ENCODE measurements at places on chromosomes 5 and 9.

DNA sequence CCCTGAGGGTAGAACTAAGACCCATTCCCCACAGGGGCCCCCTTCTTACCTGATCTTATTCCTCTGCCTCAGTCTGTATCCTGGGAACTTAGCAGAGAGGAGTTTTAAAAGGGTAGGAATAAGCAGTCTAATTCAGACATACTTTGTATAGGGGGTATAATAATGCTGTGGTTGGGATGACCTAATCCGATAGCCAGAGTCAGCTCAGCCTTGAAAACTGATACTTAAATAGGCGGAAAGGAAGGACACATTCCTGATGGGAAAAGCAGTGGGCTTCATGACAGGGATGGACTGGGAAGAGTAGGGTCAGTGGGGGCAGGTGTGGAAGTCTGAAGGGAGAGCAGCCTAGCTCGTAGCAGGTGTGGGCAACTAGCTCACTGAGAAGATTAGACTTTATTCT lies 52.2 kb upstream of the TESK1 start:
- no peak overlapping the region for H3K4me3 ChIP-seq
- peaks cover 6% of the 10 kb centered on the region for H3K27me3 ChIP-seq
- H3K27ac ChIP-seq: no peak overlapping the region
- no peak for DNase-seq
- no peaks in the 10 kb centered on the region for H3K36me3 ChIP-seq

DNA sequence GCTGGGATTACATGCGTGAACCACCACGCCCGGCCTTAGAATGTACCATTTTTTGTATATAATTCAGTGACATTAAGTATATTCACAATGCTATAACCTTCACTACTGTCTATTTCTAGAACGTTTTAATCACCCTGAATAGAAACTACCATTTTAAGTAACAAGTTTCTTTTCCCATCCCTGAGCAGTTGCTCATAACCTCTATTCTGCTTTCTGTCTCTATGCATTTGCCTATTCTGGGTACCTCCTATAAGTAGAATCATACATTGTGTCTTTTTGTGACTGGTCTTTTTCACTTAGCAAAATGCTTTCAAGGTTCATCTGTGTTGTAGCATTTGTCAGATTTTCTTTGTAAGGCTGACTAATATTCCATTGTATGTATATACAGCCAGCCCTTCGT lies 39.9 kb downstream of the DDX46 start:
- no peak overlapping the region for H3K27ac ChIP-seq
- H3K36me3 ChIP-seq: peaks cover 12% of the 10 kb centered on the region
- no peak for DNase-seq

GRCh38 chr9:29332789-29333188 lies 1759.5 kb upstream of the C9orf72 start:
- H3K4me3 ChIP-seq: no peak overlapping the region
- DNase-seq: no peak
- no peaks in the 10 kb centered on the region for H3K27me3 ChIP-seq
- H3K36me3 ChIP-seq: no peaks in the 10 kb centered on the region

GRCh38 chr5:142611154-142611553 lies 74.7 kb downstream of the FGF1 start:
- peak; percentile 54 for DNase-seq
- no peak overlapping the region for H3K27ac ChIP-seq
- no peak overlapping the region for H3K4me3 ChIP-seq
- H3K36me3 ChIP-seq: no peaks in the 10 kb centered on the region
- peaks cover 2% of the 10 kb centered on the region for H3K4me1 ChIP-seq
- peaks cover 21% of the 10 kb centered on the region for H3K27me3 ChIP-seq

DNA sequence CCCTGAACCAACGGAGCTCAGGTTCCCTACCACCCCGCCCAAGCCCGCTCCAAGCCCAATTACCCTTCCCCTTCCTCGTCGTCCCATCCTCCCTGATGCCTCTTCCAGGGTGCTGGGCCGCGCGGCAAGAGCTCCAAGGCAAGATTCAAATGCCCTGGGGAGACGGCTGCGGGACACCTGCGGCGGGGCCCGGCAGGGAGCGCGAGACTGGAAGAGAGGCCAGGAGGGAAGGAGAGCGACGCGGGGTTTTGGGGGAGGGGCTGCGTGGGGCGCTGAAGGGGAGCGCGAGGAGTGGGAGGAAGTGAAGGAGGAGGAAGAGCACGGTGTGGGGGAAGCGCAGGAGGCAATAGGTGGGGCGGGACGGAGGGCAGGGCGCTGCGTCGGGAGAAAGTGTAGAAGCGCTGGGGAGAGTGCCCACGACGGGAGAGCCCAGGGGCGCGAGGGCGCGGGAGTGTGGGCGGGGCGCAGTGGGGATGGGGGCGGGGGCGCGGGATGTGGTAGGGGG lies 975 bp upstream of the NXNL2 start:
- H3K36me3 ChIP-seq: no peaks in the 10 kb centered on the region
- H3K27me3 ChIP-seq: peaks cover 37% of the 10 kb centered on the region
- peaks cover 21% of the 10 kb centered on the region for H3K4me1 ChIP-seq
- DNase-seq: no peak

DNA sequence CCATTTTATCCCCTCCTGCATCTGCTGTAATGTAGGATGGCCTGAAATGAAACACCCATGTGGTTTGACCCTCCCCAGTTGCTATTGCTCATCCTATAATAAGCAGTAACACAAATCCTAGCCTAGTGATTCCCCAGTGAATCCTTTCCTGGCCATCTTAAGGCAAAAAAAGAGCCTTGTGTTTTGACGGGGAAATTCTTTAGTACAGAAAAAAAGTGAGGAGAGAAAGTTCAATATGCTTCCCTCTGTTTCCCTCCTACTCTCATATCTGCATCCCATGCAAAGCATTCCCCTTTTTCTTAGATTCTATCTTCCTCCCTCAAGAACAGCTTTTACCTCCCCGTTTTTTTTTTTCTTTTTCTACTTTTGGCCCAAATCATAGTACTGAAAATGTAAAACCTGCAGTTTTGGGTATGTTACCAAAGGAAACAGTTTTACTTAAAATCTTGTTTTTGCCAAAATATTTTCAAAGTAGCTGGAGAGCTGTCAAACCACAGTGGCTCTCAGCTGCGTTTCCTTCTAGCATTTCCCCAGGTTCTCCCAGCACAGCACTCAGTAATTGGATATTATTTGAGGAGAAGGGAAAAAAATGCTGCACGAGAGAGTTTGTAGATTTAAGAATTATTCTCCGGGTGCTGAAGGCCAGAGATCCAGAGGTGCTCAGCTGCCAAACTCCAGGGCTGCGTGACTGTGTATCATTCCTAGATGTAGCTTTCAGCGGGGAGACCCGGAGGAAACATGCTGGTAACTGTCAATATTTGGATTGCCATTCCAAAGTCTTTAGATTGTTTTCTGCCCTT lies 321.4 kb downstream of the NPR3 start:
- no peak overlapping the region for H3K4me3 ChIP-seq
- no peaks in the 10 kb centered on the region for H3K4me1 ChIP-seq
- H3K27me3 ChIP-seq: no peaks in the 10 kb centered on the region
- no peak for DNase-seq
- H3K27ac ChIP-seq: no peak overlapping the region

DNA sequence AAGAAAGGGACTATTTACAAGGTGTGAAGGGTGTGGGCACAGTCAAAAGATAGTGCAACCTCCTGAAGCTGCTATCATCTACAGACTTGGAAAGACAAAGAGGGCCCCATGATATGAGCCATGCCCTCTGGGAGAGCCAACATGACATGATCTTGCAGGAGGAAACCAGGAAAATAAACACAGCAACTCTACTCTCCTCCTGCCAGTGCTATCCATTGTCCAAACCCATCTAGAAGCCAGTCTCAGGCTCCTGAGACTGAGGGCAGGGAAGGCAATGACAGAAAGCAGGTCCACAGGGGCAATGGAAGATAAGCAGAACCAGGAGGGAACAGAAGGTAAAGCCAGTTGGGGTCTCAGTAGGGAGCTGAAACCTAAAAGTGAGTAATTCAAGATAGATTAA lies 37.1 kb downstream of the PLPP1 start:
- H3K4me3 ChIP-seq: no peak overlapping the region
- no peak overlapping the region for H3K27ac ChIP-seq
- H3K36me3 ChIP-seq: no peaks in the 10 kb centered on the region
- H3K27me3 ChIP-seq: no peaks in the 10 kb centered on the region

DNA sequence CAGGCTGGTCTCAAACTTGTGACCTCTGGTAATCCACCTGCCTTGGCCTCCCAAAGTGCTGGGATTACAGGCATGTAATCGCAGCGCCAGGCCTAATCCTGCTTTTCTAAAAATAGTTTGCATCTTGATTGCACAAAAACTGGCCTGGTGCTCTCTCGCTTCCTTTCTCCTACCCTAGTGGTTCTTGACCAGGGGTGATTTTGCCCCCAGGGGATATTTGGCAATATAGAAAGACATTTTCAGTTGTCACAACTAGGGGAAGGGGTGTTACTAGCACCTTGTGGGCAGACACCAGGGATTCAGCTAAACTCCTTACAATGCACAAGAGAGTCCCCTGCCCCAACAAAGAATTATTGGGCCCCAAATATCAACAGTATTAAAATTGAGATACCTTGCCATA lies 139.8 kb downstream of the DROSHA start:
- no peaks in the 10 kb centered on the region for H3K27me3 ChIP-seq
- H3K4me1 ChIP-seq: no peaks in the 10 kb centered on the region
- DNase-seq: no peak
- H3K36me3 ChIP-seq: peaks cover 2% of the 10 kb centered on the region
- H3K27ac ChIP-seq: no peak overlapping the region

GRCh38 chr5:148163345-148163744 lies 5.0 kb upstream of the SPINK14 start:
- DNase-seq: no peak
- no peaks in the 10 kb centered on the region for H3K36me3 ChIP-seq
- no peaks in the 10 kb centered on the region for H3K4me1 ChIP-seq
- peaks cover 2% of the 10 kb centered on the region for H3K27me3 ChIP-seq

- H3K36me3 ChIP-seq: peaks cover 4% of the 10 kb centered on the region
- no peak overlapping the region for H3K4me3 ChIP-seq
- H3K27me3 ChIP-seq: peaks cover 10% of the 10 kb centered on the region
- no peak overlapping the region for H3K27ac ChIP-seq
- no peaks in the 10 kb centered on the region for H3K4me1 ChIP-seq
- no peak for DNase-seq
Observed at GRCh38 chr5:76893294-76893693, 43.5 kb downstream of the S100Z start.

Data from naive thymus-derived CD8-positive, alpha-beta T cell (primary cell).